ENCODE measurements at places on chromosomes 12 and 14.

GRCh38 chr12:40464121-40464520 is 228.1 kb upstream of the CNTN1 start:
- DNase-seq: no peak

DNA sequence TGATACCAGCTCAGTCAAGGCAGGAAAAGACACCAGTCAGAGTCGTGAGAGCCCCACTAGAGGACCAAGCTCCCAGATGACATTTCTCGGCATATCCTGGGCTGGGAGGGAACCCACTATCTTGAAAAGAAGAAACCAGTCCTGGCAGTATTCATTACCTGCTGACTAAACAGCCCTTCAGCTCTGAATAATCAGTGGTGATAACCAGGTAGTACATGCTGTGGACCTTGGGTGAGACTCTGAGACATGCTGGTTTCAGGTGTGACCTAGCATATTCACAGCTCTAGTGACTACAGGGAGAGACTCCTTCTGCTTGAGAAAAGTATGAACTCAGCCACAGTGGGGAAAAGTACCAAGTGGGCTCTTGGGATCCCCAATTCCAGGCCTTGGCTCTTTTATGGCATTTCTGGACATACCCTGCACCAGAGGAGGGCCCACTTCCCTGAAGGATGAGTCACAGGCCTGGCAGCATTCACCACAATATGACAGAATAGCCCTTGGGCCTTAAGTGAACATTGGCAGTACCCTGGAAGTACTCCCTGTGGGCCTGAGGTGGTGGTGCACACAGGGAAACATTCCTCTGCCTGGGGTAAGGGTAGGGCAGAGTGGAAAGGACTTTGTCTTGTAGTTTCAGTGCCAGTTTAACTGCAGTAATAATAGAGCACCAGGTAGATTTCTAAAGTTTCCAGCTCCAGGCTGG is 82.6 kb upstream of the SLC38A4 start:
- no peak for DNase-seq

DNA sequence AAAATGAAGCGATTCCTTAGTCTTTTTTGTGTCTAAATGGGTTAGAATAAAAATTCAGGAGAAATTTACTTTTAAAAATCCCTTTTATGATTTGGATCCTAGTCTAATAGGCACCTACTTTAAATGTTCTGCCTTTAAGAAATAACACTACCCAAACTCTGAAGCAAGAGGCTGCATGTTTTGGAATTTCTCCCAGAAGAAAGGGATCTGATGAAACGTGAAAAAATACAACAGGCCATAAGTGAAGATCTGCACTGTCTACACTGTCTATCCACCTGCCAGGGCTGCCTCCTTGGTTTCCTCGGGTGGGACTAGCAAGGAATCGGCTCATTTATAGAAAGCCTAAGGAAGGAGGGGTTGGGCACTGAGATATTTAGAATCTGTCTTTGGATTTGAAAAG is 22.1 kb downstream of the ACVR1B start:
- no peak for DNase-seq

- no peak for DNase-seq
These were observed 241.0 kb downstream of the ASCL1 start for GRCh38 chr12:103198499-103198898.

- DNase-seq: peak; percentile 65
These were observed 2.9 kb upstream of the SETD1B start for GRCh38 chr12:121800694-121801594.

DNA sequence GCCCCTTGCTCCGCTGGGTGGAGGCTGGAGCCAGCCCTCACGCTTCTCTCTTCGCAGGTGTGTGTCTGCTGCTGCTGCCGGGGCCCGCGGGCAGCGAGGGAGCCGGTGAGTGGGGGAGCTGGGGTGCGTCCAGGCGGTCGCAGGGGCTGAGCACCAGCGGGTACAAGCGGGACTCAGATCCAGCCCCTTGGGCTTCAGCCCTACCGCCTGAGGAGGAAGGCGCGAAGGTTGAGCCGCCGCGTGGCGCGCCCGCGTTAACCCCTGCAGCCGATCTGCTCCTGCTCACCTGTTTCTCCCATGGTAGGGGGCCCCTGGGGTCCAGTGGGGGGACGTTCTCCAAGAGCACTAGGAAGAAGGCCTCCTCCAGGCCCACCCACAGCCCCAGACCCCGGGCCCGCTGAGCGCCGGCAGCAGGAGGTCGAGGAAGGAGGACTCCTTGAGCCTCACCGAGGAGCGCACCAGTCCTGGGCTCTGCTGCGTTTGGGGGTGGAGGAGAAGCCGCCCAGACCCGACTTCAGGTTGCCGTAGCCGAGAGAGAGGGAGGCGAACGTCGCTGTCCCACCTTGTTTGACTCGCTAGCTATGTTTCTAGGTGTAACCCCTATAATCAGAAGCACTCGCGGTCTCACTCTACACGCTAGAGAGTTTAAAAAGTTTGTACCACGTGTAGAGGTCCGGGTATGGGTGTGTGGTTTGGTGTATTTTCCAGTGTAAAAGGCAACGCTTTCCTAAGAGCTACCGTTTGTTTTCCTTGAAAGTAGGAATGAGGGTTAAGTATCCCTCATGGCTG is 834 bp downstream of the COCH start:
- no peak for DNase-seq

DNA sequence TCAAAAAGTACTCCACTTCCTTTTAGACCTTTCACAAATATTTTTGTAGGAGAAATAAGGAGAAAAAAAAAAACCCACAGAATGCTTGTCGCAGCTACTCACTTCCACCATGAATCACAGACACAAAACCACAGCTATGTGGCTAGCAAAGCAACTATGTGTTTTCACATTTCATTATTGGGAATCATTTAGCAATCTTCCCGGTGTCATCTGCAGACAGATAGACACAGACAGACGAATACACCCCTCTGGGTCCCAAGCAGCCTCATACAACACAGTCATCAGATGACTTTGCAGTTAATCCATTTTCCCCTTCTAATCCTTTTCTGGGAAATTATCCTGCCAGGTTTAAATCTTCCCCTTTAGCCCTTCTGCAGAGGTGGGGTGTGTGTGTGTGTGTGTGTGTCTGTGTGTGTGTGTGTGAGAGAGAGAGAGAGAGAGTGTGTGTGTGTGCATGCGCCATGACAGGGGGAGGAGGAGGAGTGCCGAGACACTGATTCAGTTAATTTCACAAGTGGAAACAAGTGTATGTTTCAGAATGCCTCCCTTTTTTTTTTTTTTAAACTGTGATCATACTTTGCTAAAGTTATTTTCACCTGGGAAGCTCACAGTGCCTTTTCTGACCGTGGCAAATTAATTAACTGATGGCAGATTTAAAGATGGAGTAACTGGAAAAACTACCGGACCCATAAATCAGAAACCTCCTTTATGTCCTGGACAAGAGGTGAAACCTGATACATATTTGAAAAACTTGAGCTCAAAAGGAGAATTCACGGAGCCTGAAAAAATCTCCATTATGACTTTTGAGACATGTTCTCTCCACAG is 39.9 kb downstream of the LTBP2 start:
- DNase-seq: no peak

- DNase-seq: no peak
These were observed 17.9 kb downstream of the PACS2 start for GRCh38 chr14:105332350-105332874.

DNA sequence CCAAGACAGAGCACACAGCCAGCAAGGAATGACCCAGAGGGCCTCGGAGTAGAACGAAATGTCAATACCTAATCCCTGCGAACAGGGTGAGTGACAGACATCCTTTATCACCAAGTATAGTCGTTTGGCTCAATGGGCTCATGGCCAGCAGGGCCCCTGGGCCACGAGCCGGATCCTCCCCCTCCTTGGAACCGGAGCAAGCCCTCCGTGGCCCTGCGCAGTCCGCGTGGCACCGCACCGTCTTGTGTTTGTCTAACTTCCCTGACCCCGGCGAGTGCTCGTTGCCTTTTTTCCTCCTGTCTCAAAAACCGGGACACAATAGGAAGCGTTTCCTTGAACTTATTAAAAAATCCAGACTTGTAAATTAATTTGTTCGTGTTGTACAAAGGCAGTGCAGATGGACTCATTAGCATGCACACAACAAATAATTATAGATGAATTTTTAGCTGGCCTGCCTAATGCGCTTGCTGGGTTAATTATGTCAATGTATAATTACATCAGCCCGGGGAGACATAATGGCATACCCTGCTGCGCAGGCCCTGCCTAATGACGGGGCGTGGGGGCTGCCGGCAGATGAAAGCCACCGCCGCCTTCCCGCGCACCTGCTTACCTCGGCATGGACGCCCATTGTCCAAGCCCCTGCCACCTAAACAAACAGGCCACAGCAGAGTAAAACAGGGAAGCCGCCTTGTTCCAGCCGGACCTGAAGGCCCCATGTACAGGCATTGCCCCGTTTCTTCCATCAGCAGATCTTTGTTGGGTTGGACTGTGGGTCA is 81.6 kb downstream of the PHETA1 start:
- DNase-seq: no peak

DNA sequence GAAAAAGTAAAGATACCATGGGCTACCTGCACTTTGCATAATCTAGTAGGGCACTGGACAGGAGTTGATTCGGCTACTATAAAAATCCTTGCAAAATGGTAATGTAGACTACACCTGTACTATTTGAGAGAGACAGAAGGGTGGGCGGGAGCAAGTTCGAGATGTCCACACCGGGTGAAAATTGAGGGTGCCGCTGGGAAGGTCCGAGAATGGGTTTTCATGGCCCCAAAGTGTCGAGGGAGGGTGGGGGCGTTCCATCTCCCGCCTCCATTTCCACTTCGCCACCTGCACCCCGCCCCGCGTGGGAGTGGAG is 648 bp downstream of the SNX6 start:
- no peak for DNase-seq

DNA sequence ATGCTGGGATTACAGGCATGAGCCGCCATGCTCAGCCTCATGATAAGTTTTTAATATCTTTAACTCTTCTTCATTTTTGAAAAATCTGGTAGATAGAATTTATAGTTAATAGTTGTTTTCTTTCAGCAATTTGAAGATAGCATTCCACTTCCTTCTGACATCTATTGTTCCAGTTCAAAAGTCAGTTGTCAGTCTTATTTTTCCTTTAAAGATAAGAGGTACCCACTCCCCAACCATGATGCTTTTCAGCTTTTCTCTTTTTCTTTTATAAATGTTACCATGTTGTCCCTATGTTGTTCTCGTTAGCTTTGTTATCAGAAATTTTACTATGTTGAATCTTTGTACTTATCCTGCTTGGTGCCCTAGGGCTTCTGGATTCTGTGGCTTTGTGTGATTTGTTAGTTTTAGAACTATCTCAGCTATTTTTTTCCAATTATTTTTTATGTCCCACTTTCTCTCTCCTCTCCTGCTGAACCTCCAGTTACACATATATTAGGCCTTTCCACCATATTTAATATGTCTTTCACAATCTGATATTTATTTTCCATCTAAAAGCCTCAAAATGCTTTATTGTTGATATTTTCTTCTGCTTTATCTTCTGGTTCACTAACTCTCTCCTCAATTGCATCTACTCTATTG is 181.6 kb upstream of the FOXN3 start:
- no peak for DNase-seq

GRCh38 chr12:92370828-92371227 is 225.2 kb upstream of the BTG1 start:
- DNase-seq: no peak

DNA sequence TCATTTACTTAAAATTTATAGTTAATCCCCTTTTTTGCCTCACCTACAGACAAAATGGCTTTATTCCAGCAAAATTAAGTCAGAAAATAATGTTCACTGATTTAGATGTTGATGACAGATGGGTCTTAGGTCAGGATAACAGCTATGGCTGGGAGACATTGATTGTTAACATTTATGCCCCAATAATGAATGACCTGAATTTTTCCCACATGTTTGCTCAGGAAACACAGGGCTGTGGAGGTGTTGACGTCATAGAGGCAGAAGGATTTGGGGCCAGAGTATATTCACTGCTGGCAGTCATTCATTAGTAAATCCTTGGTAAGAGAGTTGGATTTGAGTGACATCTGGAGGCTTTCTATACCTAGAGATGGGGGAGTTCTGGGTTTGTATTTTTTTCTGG is 121.3 kb downstream of the PDE3A start:
- no peak for DNase-seq

- DNase-seq: no peak
These were observed 263.0 kb upstream of the G2E3 start for GRCh38 chr14:30295980-30296379.

DNA sequence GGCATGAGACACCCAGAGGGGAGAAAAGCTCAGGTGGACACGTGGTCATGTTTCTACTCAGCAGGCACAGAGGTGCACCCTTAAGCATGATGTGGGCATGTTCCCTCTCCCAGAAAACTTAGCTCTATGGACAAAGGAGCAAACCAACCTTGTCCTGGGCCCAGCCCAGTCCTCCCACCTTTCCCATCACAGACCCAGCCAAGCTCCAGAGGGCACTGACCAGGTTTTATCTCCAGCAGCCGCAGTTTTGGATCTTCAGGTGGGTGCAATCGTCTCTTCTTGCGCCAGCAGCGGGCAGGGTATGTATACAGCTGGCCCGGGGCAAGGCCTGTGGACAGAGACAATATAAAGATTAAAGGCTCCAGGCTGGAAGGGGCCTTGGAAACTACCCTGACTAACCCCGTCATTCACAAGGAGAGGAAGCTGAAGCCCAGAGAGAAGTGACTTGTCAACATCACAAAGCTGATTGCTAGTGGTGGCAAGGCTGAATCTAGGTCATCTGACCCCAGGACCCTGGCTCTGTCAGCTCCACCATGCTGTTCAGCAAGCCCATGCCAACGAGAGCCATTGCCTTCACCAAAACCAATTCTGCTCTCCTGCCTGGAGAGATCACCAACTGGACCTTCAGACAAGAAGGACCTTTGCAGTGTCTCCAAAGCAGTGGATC is 140.7 kb downstream of the DPF3 start:
- DNase-seq: no peak

DNA sequence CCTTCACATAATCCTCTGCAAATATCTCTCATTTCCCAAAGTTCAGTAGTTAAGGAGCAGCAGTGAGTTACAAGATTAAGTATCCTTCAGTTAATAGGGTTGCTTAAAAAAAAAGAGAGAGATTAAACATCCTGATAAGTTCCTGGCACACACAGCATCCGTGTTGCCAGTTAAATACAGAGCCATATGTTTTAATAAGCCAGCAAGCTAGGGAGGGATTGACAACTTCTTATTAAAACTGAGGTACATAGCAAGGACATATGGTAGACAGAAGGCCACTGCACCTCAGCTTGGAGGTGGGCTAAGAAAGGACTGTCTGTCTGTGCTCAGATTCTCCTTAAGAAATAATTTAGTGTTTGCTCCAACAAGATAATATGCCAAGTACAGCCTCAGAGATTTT is 9.6 kb upstream of the TMEM30B start:
- DNase-seq: no peak

All from activated effector memory CD4-positive, alpha-beta T cell treated with Interleukin-2 at 50 U/mL for 16 hours (primary cell).